Stimulated activated CD4-positive, alpha-beta T cell treated with anti-CD3 and anti-CD28 coated beads, Interleukin-1b, Interleukin-23, amount 100 ng/mL, for 4 hours (primary cell): ENCODE measurements at places on chromosomes 1 and 21.

GRCh38 chr1:75792091-75792490 is 4.6 kb upstream of the MSH4 start:
- no peak for DNase-seq

DNA sequence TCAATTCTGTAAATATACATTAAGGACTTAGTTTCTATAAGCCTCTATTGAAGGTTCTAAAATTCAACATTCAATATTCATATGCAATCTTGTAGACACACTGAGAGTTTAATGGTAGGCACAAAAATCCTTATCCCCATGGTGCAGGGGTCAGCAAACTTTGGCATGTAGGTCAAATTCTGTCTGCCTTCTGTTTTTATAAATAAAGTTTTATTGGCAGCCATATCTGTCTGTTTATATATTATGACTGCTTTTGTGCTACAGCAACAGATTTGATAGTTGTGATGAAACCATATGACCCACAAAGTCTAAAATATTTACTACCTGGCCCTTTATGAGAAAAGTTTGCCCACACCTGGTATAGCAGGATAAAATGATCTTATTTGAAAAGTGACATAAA is 91.2 kb upstream of the PPIH start:
- DNase-seq = no peak

DNA sequence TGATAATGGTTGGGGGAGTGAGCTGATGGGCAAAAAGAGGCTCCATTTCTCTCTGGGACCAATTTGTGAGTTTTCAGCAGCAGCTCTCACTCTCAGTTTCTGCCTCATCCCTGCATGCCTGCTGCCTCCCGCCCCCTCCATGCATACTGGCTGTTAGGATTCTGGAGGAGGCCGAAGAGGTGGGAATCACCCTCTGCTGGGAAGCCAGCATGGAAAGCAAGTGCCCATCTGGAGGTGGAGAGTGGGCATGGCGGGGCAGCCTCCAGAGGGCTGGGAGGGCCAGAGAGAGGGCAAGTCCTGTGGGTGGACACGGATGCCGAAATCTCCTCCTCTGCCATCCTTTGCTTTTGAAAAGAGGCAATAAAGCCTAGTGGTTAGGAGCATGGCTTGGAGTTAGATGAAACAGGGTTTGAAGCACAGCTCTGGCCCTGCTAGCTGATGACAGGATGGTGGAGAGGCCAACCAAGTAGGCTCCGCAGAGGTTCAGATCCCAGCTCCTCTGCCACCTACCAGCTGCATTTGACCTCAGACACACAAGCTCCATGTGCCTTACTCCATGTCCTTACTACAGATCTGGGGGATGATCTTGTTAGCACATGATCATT is 113.4 kb downstream of the GRIK3 start:
- DNase-seq = no peak

DNA sequence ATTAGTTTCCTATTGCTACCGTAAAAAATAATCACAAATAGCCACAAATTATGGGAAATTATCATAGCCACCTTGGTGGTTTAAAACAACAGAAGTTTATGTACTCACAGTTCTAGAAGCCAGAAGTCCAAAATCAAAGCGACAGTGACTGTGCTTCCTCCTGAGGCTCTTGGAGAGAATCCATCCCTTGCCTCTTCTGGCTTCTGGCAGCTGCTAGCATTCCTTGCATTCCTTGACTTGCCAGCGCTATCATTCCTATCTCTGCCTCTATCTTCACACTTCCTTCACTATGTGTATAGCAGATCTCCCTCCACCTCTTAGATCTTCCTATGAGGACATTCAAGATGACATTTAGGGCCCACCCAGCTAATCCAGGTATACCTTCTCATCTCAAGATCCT is 180.1 kb upstream of the USP25 start:
- DNase-seq = no peak

DNA sequence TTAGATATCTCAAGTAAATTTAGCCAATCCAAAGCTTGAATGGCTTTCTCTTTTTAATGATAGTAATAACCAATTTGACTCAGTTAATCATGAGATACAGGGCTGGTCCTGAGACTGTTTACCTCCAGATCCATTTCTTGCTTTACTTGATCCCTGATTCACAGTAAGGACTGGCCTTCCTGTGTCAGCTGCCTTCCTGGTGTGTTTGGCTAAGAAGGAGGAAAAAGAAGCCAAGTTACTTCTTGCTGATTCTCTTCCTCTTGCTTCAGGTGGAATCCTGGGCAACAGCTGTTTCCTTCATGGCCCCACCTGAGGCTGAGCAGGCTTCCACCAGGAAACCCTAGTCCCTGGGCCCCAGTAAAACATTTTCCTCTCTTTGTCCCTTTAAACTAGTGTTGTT is 14.6 kb upstream of the RC3H1 start:
- no peak for DNase-seq

- DNase-seq = no peak
Measured at GRCh38 chr1:218926631-218927030, 247.0 kb upstream of the LYPLAL1 start.

DNA sequence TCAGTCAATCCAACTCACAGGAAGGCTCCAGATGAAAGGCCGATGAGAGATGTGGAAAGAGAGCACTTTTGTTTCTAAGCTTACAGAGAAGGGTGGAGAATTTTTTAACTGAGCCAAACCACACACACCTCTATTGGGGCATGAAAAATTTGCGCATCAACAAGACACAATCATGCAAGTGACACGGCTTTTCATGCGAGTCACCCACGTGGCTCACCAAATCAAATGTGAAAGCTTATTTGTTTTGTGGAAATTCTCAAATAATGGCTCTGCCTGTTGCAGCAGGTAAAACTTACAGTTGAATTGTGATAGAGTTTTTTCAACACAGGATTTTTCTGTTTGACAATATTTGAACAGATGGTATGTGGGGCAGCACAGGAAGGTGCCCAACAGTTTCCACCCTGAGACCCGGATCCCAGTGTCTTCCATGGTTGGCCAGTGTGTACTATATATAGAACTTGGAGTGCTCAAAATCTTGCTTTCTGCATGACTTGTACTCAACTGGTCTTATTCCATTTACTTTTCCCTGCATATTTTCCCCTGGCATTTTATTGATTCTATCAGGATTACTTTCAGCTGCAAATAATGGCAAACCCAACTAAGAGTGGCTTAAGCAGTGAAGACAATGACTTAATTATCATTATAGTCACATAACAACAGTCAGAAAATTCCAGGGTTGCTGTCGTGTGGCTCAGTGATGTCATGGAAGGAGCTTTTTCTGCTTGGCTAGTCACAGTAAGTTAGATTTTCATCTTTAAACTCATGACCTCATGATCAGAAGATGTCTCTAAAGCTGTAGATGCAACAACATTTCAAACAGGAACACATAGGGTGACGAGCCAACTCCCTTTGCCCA is 90.6 kb upstream of the SIM2 start:
- DNase-seq = no peak

- no peak for DNase-seq
Measured at GRCh38 chr1:91217911-91218310, 186.7 kb downstream of the HFM1 start.

- no peak for DNase-seq
Measured at GRCh38 chr1:100397681-100398080, 45.4 kb downstream of the CDC14A start.

- DNase-seq = no peak
Measured at GRCh38 chr21:33767236-33767635, 124.9 kb downstream of the ITSN1 start.

DNA sequence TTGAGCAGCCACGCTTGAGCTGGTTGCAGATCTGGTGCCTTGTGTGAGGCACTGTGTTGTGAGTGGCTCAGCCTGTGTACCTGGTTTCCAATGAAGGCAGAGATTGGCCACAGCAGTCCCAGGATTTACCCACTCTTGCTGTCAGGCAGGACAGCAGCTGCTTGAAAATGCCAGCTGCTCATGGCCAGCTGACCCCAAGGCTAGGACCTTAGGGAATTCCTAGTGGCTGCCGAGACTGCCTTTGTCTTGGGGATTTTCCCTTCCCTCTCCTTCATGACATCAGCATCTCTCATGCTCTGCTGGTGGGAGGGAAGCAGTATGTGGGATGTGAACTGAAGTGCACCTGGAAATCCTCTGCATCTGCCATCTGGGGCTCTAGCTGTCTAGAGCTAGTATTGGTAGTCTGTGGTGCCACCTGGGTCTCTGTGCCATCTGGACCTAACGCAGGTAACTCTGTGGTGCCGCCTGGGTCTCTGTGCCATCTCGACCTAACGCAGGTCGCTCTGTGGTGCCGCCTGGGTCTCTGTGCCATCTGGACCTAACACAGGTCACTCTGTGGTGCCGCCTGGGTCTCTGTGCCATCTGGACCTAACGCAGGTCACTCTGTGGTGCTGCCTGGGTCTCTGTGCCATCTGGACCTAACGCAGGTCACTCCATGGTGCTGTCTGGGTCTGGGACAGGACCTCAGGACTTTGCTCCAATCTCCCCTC is 3.8 kb upstream of the LRRC47 start:
- no peak for DNase-seq

DNA sequence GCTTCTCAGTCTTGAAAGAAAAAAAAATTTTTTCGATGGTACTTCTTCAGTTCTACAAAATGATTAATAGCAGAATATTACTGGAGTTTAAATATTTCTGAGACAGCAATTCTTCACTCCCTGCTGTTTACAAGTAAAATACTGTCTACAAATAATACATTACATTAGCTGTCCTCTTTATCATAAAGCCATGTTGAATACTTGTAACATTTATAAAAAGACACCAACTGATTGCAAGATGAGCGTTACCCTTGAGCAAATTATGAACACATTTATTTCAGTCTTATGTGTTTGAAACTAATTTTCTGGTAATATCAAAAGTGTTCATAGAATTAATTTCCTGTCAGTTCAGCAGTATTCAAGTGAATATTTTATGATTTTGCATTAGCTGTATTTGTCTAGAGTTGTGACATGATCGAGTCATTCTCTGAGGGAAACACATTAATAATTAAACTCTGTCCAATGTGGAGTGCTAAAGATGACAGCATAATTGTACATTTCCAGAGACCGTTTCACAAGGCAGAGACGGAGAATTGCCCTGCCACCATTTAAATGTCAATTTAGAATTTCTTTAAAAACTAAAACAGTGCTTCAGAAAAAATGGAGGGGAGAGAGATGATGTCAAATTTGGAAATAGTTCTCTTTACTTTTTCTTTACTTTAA is 1359.0 kb upstream of the ADGRL4 start:
- DNase-seq = no peak

GRCh38 chr1:25724201-25724600 is 75.8 kb upstream of the SELENON start:
- DNase-seq = no peak

DNA sequence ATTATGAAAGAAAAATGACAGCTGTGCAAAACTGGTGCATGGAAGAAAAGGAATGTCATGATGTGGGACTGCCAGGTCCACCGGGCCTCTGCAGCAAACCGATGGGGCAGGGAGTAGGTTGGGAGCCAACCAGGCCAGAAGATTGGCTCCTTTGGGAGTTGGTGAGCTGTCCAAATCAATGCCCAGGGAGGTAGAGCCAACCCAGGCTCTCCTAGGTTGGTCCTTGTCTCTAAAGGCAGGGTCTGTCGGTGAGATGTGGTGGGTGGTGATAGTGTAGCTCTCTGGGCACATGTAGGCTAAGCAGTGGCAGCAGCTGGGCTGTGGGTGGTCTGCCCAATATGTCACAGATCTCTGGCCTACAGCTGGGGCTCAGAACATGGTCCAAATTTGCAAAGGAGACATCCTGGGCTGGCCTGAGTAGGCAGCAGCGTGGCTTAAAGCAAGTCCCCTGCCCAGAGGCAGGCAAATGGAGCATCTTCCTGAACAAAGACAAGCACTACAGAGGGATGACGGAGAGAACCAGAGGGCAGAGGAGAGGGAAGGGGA is 61.2 kb upstream of the PRDX6 start:
- DNase-seq = no peak

DNA sequence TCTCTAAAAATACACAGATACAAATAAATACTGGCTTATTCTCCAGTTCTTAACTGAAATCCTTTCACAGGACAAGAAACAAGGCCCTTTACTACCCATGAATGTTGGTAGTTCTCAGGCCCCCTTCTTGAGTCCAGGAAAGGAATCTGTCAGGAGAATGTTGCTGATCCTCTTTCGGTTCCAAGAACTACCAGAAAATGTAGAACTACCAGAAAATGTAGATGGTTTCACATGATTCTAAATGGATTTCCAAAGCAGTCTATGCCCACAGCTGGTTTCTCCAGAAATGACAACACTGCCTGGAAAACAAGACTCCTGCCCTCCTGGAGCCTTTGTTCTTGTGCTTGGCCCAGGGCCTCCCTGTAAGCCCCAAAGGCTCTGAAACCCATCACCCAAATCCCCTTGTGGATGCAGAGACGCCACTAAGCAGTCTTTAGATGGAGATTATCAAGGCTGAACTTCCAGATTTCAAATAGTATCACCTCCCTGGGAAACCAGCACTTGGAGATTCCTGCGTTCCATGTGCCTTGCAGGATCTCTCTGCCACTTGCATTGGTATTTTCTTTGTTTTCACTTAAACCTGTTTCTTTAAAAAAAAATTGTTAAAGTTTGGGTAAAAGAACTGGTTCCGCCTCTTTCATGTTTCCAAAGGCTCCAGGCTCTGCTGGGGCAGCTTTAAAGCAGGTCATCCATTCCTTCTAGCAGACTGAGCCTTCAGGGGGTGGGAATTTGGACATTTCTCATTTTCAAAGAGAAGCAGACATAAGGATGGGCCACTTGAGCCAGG is 53.4 kb downstream of the MAN1C1 start:
- DNase-seq = no peak

- no peak for DNase-seq
Measured at GRCh38 chr21:43953021-43953420, 59.1 kb upstream of the TRAPPC10 start.

- DNase-seq = no peak
Measured at GRCh38 chr1:64845831-64846425, 101.1 kb downstream of the RAVER2 start.

DNA sequence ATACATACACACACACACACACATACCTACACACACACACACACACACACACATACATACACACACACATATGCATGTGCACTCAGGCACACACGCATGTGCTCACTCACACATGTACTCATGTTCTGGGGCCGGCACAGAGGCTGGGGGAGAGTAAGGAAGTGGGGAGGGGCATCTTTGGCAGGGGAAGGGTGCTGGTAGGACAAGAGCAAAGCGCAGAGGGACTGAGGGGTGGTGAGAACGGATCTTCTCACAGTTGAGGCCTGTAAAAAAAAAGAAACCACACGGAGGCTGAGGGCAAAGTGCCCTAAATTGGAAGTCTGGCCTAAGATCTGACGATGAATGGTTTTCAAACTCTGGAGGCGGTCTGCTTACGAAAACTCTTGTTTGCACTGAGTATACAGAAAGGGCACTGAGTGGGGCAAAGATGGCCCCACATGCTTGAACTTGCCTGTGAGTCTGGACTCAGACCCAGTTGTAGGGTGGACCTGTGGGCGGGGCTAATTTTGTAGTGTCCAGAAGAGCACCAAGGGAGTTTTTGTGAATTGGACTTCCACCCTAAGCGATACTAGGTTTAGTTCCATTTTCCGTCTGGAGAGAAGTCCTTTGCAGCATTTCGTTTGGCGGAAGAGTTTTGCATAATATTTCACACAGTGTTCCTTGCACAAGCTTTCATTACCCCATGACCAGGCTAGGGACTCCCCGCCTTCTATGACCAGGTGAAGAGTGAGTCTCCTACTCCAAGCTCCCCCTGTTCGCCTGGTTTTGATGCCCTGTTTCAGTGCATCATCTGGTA is 79.3 kb upstream of the LYST start:
- no peak for DNase-seq

GRCh38 chr1:212926372-212926771 is 24.0 kb upstream of the VASH2 start:
- DNase-seq = no peak
